AG04449 (cell line): ENCODE measurements at places on chromosomes 2 and 18.
A peak's percentile ranks its signal among the peaks of the same experiment; 100 is the strongest.

GRCh38 chr2:39479696-39480095 is 42.6 kb upstream of the MAP4K3 start:
- no peak for DNase-seq

DNA sequence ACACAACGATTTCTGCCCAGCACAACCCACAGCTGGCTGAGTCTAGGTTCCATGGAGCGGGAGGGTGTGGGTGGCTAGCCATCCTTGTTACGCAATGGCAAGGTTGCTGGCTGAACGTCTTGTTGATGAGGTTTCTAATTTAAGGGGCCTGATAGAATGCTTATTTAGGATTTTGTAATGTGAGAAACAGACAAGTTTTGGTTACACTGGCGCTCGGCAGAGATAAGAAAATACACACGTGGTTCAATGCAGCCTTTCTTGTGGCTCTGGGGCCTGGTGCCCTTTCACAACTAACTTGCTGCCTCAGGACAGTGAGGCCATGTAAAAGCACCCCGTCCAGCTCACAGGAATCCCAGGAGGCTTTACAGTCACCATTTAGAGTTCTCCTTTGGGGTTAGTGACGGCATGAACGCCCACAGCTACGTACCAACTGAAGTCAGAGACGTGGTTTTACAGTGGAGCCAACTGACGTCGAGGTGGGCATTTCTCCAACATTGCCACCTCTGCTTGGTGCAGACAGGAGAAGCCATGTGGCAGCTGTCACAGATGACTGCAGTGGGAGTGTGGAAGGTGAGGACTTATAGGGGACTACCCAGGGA is 29.7 kb upstream of the PIEZO2 start:
- DNase-seq: no peak

DNA sequence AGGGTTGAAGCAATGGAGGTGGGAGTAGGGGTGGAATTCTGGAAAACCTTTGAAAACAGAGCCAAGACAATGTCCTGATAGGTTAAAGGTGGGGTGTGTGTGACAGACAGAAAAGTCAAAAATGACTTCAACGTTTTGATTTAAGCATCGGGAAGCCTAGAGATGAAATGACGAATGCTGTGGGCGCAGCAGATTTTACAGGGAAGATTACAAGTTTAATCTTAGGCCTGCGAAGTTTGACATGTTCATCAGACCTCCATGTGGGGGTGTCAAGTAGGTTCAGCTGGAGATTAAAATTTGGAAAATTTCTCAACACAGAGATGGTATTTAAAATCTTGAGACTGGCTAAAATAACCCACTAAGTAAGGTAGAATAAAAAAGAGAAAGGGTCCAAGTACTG is 453.3 kb downstream of the TXNL1 start:
- DNase-seq: no peak

DNA sequence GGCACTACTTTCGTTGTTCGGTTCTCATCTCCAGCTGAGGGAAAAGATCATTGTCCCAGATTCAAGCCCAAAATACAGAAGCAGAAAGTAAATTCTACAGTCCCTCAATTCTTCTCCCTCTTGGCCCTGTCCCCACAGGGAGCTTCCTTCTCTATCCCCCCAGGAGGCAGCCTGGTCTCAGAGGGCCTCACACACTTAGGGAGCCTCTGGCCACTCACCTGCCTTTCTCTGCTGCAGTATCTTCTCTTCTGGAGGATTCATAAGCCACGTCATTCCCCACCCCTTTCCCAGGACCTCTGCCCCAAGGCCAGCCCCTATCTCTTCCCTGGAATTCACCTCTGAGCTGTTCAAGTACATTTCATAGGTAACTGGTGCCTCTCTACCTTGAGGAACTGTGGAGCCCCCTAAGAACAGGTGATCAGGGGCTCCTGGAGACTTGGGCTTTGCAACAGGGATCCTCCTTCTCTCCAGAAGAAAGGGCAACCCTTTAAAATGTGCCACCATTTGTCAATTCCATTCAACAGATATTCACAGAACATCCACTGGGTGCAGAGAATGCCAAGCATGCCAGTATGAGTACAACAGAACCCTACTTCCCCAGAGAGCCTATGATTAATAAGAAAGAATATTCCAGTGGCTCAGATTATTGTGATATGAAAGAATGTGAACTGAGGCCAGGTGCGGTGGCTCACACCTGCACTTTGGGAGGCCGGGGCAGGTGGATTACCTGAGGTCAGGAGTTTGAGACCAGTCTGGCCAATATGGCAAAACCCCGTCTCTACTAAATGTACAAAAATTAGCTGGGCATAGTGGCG is 72.9 kb downstream of the CIB4 start:
- DNase-seq: no peak

DNA sequence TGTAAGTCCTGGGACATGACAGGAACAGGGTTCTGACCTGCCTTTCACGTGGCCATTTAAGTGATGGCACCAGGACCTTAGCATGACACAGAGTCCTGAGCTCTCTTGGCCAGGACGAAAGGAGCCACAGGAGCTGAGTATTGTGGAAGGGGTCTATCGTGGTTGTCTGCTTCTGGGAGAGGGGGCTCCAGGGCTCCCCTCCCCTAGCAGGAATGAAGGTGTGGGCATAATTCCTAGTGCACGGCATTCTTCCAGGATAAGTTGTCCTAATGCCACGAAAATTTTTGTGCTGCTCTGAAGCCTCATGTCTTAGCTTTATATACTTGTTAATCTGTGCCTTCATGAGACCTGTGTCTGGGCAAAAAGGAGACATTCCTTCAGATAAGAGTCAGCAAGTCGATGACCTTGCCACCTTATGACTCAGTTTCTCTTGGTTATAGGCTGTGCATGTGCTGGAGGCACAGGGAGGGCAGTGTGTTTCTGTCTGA is 17.1 kb downstream of the GATA6 start:
- no peak for DNase-seq

GRCh38 chr18:73679941-73680712 is 467.5 kb downstream of the FBXO15 start:
- DNase-seq: no peak

DNA sequence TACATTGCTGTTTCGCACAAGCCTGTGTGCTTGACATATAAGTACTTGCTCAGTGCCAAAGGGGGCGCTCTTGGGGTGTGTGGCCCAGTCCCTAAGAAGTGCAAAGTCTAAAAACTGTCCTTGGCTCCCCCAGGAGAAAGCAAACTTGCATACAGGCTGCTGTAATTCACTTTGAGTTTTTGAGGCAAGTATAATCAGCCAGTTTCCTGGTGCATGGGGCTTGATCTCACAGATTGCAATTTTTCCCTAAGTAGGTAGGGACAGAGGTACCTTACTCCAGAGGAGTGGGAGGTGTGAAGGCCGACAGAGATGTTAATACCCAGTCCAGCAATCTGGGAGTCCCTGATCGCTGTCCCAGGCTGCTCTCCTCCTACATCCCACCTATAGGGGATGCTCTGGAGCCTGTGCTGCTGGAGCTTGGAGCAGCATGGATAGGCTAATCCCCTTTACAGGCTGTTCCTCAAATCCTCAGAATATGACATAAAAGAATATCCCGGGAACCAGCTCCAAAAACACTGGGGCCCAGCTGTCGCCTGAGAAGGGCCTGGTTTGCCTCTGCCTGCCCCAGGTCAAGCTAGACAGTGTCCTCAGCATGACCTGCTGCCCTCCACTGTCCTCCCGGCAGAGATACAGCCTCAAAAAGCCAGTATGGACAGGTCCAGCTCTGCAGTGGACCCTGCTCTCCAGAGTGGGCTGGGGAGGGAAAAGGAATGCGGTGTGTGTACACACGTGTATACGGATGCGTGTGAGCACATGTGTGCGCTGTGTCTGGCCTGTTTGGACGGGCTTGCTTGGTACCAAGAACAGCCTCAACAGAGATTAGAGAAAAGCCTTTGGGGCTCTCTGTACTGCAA is 136.5 kb upstream of the HAAO start:
- DNase-seq: no peak

DNA sequence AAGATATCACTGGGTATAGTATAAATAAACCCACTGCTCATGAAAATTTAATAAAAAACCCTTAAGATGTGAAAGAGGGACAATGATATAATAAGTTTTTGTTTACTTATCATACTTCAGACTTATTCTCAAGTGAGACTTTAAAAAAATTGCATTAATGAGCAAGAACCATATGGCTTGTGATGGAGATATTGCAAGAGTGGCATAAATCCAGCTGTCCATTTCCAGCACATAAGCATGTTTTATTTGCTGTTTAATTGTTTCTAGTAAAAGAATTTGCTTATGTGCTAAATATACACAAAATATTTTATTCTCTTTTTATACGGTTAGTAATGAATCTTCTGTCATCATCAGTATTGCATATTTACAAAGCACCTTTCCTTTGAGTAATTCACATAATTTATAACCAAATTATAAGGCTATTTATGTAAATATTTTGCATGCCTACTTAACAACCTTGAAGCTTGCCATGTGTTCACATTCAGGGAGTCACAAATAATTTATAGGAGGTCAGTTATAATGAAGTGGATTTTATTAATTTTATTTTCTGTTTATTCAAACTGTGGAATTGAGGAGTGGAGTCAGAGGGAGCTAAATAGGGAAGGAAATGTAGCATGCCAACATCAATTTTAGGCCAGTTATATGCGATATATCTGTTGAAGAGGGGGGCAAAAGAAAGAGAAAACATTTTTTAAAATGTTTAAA is 318.5 kb upstream of the CWC22 start:
- no peak for DNase-seq

- DNase-seq: no peak
These were observed 175.2 kb upstream of the HDAC4 start for GRCh38 chr2:239575931-239576445.

- no peak for DNase-seq
These were observed 359.3 kb downstream of the IRS1 start for GRCh38 chr2:226440127-226440918.

DNA sequence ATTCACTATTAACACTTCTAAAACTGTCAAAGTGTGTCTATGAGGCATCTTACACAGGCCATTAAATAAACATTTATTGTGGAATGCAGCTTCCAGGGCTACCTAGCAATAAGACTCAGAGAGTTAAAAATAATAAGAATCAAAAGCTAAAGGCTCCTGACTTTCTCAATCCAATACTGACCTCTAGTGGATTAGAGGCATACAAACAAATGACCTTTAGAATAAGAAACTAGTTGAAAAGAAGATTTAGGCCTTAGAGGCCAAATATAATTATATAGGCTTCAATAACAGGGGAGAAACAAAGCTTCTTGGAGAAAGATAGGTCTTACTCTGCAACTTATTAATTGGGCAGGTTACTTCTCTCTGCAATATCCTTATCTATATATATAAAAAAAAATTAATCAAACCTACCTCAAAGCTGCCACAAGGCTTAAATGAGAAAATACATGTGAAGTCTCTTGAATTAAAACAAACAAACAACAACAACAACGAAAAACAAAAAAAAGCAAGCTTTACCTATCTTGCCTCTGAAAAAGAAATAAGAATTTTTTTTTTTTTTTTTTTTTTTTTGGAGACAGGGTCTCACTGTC is 246.1 kb downstream of the EXOC6B start:
- no peak for DNase-seq

GRCh38 chr2:216911886-216912285 is 52.0 kb upstream of the TNP1 start:
- peak; percentile 17 for DNase-seq

GRCh38 chr2:134482131-134482723 is 228.4 kb downstream of the MGAT5 start:
- no peak for DNase-seq

DNA sequence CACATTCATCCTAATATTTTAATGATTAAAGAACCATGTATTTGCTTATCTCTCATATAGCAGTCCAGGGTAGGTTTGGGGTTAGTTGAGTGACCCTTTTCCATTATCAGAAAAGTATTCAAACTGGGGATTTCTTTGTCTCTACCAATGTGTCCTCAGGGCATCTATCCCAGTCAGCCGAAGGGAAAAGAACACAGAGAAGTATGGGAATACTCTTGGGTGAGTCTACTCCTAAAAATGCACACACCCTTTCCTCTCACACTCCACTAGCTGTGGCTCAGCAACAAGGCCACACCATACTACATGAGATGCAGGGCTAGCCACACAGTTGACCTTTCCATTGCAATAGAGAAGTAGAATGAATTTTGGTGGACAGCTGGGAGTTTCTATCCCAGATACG is 114.3 kb downstream of the NXPH2 start:
- no peak for DNase-seq

DNA sequence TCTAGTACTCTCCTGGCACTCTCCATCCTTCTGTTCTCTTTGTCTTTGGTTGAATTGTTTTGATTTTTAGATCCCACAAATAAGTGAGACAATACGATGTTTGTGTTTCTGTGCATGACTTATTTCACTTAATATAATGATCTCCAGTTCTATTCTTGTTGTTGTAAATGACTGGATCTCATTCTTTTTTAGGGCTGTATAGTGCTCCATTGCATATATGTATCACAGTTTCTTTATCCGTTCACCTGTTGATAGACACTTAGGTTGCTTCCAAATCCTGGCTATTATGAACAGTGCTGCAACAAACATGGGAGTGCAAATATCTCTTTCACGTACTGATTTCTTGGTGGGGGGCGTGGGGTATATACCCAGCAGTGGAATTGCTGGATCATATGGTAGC is 245.0 kb downstream of the ADCYAP1 start:
- no peak for DNase-seq

- DNase-seq: no peak
These were observed 78.8 kb downstream of the MYL12B start for GRCh38 chr18:3340682-3341097.
